Tibial artery (tissue), 4 donors: ENCODE measurements at places on chromosomes 3 and 15.

GRCh38 chr15:43932907-43933306 is 106.1 kb downstream of the WDR76 start:
- H3K27ac ChIP-seq: no peak overlapping the region
- no peaks in the 10 kb centered on the region for H3K36me3 ChIP-seq
- no peaks in the 10 kb centered on the region for H3K27me3 ChIP-seq
- no peaks in the 10 kb centered on the region for H3K4me1 ChIP-seq
- no peak for DNase-seq

DNA sequence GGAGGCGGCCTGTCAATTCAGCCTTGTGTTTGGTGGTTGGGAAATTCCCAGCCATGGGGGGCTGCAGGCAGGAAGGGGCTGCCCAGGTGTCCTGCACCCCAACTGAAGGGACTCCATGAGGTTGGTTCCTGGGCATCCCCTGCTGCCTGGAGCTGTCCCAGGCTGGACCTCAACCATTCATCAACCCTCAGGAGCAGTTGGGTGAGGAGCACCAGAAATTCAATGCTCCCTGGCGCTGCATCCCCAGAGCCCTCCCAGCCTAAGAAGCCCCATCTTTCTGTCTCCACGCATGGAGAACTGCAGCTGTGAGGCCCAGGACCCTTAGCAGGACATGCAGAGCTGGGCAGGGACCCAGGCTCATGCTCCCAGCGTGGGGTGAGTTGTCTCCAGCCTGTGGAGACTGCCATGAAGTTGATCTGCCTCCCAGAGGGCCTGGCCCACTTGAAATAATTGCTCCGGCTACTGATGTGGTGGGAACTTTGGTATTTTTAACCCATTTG is 8.0 kb upstream of the SEMA3B start:
- DNase-seq: no peak
- H3K4me3 ChIP-seq: peak overlapping the region; percentile 67
- H3K4me1 ChIP-seq: peaks cover 52% of the 10 kb centered on the region

GRCh38 chr15:71093054-71094024 is 21.9 kb upstream of the THSD4 start:
- H3K4me3 ChIP-seq: no peak overlapping the region
- no peak overlapping the region for H3K27ac ChIP-seq
- no peaks in the 10 kb centered on the region for H3K36me3 ChIP-seq
- DNase-seq: no peak

- DNase-seq: no peak
- no peaks in the 10 kb centered on the region for H3K4me1 ChIP-seq
- no peak overlapping the region for H3K27ac ChIP-seq
- no peaks in the 10 kb centered on the region for H3K36me3 ChIP-seq
These were observed 20.9 kb downstream of the SLC24A1 start for GRCh38 chr15:65642594-65642993.

GRCh38 chr3:195867631-195868335 is 40.6 kb downstream of the TNK2 start:
- peaks cover 10% of the 10 kb centered on the region for H3K4me1 ChIP-seq
- H3K36me3 ChIP-seq: peaks cover 36% of the 10 kb centered on the region
- H3K4me3 ChIP-seq: no peak overlapping the region
- no peaks in the 10 kb centered on the region for H3K27me3 ChIP-seq
- H3K27ac ChIP-seq: no peak overlapping the region

DNA sequence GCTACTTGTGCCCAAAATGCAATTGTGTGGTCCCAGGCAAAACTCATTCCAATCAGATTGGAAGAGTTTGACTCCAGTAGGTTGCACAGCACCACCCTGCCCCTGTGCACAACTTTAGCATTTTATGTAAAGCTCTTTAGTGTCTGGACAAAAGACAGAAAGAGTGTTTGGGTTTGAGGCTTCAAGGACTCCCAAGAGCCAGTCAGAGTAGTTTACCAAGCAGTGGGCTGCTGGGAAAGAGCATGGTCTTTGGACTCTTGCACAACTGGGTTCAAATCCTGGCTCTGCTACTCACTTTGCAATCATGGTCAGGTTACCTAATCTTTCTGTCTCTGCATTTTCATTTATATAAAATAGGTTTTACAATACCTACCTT is 75.8 kb upstream of the UMPS start:
- H3K4me3 ChIP-seq: no peak overlapping the region
- H3K36me3 ChIP-seq: peaks cover 92% of the 10 kb centered on the region
- no peak overlapping the region for H3K27ac ChIP-seq
- H3K4me1 ChIP-seq: no peaks in the 10 kb centered on the region

DNA sequence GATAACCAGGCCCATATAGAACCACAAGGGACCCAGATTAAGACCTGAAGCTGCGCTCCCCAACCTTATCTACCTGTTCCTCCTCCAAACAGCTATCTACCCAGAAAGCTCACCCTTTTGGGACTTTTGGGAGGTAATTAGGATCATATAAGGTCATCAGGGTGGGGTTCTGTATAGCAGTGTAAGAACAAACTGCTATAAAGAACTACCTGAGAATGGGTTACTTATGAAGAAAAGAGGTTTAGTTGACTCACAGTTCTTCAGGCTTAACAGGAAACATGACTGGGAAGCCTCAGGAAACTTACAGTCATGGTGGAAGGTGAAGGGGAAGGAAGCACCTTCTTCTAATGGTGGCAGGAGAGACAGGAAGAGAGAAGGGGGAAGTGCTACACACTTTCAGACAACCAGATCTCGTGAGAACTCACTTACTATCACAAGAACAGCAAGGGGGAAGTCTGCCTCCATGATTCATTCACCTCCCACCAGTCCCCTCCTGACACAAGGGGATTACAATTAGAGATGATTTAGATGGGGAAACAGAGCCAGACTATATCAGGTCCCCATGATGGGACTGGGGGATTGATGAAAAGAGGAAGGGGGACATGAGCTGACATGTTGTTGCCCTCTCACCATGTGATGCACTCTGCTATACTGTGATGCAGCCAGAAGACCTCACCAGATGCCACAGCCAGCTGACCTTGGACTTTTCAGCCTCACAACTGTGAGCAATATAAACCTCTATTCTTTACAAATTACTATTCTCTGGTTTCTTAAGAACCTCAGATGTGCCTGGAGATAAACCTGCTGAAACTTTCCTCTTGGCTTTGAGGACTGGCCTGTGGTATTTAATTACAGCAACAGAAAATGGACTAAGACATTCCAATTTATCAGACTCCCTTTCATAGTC is 15.3 kb upstream of the FMN1 start:
- no peak for DNase-seq
- no peak overlapping the region for H3K27ac ChIP-seq
- H3K36me3 ChIP-seq: no peaks in the 10 kb centered on the region
- no peaks in the 10 kb centered on the region for H3K27me3 ChIP-seq
- H3K4me3 ChIP-seq: no peak overlapping the region

GRCh38 chr3:66495668-66496045 is 5.2 kb downstream of the LRIG1 start:
- peak overlapping the region; percentile 91 for H3K27ac ChIP-seq
- no peaks in the 10 kb centered on the region for H3K27me3 ChIP-seq
- DNase-seq: no peak

DNA sequence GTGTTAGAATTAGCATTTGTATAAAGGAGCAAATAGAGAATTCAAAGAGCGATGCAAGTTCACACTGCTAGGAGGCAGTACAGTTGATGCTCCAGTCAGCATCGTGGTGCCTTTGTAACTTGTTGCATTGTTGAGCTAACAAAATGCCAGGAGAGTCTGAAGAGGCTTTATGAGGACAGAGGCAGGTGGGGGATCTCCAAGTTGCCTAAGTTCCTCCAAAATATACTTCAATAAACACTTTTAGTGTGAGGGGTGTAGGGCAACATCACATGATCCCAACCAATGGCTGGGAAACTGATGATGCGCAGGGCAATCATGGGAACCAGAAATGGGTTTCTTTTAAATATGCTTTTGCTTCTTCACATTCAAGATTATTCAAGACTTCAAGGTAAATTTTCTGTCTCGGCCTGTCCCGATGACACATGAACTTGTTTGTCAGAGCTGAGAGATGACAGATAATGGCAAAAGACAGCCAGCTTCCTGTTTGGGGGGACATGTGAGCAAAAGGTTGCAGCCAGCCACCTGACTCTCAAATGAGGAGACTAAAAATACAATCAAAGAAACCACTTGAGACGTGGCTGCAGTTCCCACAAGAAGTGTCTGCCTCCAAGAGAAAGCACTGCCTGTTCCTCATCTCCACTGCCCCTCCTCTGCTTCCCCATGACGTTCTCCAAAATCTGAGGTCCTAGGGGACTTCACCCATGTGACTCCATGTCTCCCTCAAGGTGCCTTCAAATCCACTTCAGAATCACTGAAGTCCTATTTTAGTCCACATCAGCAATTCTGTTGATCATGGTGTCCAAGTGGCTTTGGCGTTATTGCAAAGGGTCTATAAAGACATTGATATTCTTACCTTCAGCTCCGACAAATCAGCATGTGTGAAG is 39.3 kb downstream of the KLHL6 start:
- no peaks in the 10 kb centered on the region for H3K4me1 ChIP-seq
- H3K27me3 ChIP-seq: peaks cover 3% of the 10 kb centered on the region
- H3K27ac ChIP-seq: no peak overlapping the region
- DNase-seq: no peak
- H3K36me3 ChIP-seq: no peaks in the 10 kb centered on the region

DNA sequence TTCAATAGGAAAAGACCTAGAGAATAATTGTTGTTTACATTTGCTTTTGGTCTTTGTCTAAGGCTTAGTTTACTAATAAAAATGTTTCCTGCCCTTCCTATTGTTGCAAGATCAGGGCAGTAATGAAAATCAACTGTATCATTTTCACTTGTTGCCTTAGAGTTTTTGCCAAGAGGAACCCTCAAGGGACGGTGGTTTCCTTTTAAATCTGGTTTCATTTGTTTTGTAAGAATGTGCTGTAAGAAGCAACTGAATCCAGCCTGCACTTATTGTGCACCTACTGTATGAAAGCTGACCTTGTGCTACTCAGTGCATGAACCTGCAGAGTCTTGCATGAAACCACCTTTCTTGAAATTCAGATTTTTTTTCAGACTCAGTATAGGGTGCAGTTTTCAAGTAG is 5.3 kb downstream of the IGF1R start:
- DNase-seq: no peak
- no peaks in the 10 kb centered on the region for H3K27me3 ChIP-seq
- H3K4me3 ChIP-seq: no peak overlapping the region
- H3K36me3 ChIP-seq: no peaks in the 10 kb centered on the region
- H3K27ac ChIP-seq: peak overlapping the region; percentile 96

- H3K4me3 ChIP-seq: peak within 1 kb of the TSS; percentile 52
- DNase-seq: no peak
- H3K27me3 ChIP-seq: peaks cover 58% of the 10 kb centered on the region
These were observed at the start of gene EFCC1 for GRCh38 chr3:129001101-129001805. Gene EFCC1 (plus strand): TSS chr3:129001304. CDS start chr3:129001629, 325 bp downstream.

GRCh38 chr3:179750720-179751328 is 98.0 kb downstream of the USP13 start:
- H3K27ac ChIP-seq: no peak overlapping the region
- H3K4me1 ChIP-seq: no peaks in the 10 kb centered on the region
- peaks cover 15% of the 10 kb centered on the region for H3K36me3 ChIP-seq
- no peak for DNase-seq
- H3K4me3 ChIP-seq: no peak overlapping the region

- H3K4me1 ChIP-seq: peaks cover 9% of the 10 kb centered on the region
- DNase-seq: no peak
- no peaks in the 10 kb centered on the region for H3K27me3 ChIP-seq
- H3K27ac ChIP-seq: no peak overlapping the region
These were observed 66.3 kb upstream of the HES1 start for GRCh38 chr3:194069421-194070219.

- DNase-seq: no peak
- no peaks in the 10 kb centered on the region for H3K36me3 ChIP-seq
- no peak overlapping the region for H3K27ac ChIP-seq
- H3K4me1 ChIP-seq: no peaks in the 10 kb centered on the region
- no peaks in the 10 kb centered on the region for H3K27me3 ChIP-seq
- H3K4me3 ChIP-seq: no peak overlapping the region
These were observed 324.4 kb upstream of the CFAP20DC start for GRCh38 chr3:59374091-59374817.

GRCh38 chr3:189157232-189158007 is 14.4 kb upstream of the TPRG1 start:
- H3K4me1 ChIP-seq: no peaks in the 10 kb centered on the region
- H3K27ac ChIP-seq: no peak overlapping the region
- no peaks in the 10 kb centered on the region for H3K36me3 ChIP-seq
- H3K27me3 ChIP-seq: no peaks in the 10 kb centered on the region
- H3K4me3 ChIP-seq: no peak overlapping the region

- no peaks in the 10 kb centered on the region for H3K36me3 ChIP-seq
- peaks cover 70% of the 10 kb centered on the region for H3K4me1 ChIP-seq
- no peaks in the 10 kb centered on the region for H3K27me3 ChIP-seq
These were observed 16.5 kb downstream of the LRIG1 start for GRCh38 chr3:66484106-66484844.

DNA sequence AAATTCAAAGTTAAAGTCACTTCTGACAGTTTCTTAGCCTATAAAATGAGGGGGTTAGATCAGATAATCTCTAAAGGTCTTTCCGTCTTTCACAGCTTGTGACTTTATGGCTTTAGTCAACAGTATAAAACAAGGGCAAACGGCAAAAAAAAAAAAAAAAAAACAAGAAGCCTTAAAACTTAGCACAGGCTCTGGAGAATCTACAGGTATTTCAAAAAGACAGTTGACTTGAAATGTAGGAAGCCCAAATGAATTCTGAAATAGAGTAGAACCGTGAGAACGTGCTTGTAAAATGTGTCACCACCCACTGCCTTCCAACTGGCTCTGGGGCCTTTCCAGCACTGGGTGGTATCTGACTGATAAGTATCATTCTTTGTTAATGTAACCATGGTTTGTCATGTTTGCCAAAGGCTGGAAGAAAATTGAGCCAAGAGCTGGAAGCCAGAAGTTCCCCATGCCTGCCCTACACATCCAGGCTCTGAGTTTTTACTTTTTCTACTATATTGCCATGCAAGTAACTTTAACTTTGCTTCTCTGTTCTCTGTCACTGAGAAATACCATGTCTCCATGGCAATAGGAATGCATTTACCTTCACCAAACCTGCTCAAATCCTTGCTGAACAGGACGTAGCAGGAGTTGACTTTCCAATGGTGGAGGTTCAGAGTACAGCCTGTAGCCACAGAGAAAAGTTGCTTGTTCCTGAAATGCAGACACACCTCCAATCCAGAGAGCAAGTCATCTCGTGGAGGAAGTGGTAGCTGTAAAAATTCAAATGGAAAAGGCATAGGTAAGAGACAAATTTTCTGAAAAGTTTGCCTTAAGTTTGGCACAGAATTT is 35.8 kb upstream of the THSD4 start:
- H3K4me1 ChIP-seq: peaks cover 59% of the 10 kb centered on the region
- H3K36me3 ChIP-seq: no peaks in the 10 kb centered on the region
- H3K4me3 ChIP-seq: no peak overlapping the region
- DNase-seq: peak; percentile 86

- no peak overlapping the region for H3K4me3 ChIP-seq
- H3K27me3 ChIP-seq: no peaks in the 10 kb centered on the region
- H3K27ac ChIP-seq: no peak overlapping the region
- H3K36me3 ChIP-seq: peaks cover 3% of the 10 kb centered on the region
These were observed 1166.5 kb downstream of the ROBO1 start for GRCh38 chr3:78601249-78601648.

GRCh38 chr3:193620057-193620456 is 27.0 kb downstream of the OPA1 start:
- no peaks in the 10 kb centered on the region for H3K4me1 ChIP-seq
- H3K4me3 ChIP-seq: no peak overlapping the region
- DNase-seq: no peak
